ENCODE measurements at places on chromosomes 13 and 19.

- DNase-seq: no peak
These were observed 31.8 kb downstream of the TPP2 start for GRCh38 chr13:102628559-102628958.

- no peak for DNase-seq
These were observed 106.0 kb downstream of the USP12 start for GRCh38 chr13:27065582-27065981.

DNA sequence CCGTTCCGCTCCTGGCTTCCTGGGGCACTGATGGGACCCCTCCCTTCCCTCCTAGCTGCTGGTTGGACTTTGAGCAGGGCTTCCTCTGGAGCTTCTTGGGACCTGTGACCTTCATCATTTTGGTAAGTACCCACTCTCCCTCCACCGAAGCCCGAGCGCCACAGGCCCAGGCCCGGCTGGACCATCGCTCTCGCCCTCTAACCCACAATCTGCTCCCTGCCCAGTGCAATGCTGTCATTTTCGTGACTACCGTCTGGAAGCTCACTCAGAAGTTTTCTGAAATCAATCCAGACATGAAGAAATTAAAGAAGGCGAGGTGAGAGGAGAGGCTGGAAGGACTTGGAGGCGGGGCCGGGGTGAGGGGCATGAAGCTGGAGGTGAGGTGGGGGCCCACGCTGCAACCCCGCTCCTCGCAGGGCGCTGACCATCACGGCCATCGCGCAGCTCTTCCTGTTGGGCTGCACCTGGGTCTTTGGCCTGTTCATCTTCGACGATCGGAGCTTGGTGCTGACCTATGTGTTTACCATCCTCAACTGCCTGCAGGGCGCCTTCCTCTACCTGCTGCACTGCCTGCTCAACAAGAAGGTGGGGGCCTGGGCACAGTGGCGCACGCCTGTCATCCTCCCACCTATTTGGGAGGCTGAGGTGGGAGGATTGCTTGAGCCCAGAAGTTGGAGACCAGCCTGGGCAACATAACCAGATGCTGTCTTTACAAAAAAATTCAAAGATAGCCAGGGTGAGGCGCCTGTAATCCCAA, 12.3 kb downstream of the DDX39A start:
- DNase-seq: no peak

DNA sequence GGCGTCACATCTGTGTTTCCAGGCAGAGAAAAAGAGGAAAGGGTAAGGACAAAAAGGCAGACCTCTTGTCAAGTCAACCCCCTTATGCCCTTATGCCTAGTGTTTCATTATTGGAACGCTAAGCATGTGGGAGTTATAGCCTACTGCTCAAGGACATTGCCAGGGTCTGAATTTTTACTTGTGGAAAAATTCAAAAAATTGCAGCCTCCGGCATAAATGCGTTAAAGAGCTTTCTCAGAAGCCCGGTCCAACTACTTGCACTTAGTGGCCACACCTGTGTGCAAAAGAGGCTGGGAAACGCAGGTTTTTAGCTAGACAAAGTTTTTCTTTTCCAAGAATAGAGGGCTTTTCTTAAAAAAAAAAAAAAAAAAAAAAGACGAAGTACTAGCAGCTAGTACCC, 139.8 kb downstream of the DPF1 start:
- DNase-seq: no peak

DNA sequence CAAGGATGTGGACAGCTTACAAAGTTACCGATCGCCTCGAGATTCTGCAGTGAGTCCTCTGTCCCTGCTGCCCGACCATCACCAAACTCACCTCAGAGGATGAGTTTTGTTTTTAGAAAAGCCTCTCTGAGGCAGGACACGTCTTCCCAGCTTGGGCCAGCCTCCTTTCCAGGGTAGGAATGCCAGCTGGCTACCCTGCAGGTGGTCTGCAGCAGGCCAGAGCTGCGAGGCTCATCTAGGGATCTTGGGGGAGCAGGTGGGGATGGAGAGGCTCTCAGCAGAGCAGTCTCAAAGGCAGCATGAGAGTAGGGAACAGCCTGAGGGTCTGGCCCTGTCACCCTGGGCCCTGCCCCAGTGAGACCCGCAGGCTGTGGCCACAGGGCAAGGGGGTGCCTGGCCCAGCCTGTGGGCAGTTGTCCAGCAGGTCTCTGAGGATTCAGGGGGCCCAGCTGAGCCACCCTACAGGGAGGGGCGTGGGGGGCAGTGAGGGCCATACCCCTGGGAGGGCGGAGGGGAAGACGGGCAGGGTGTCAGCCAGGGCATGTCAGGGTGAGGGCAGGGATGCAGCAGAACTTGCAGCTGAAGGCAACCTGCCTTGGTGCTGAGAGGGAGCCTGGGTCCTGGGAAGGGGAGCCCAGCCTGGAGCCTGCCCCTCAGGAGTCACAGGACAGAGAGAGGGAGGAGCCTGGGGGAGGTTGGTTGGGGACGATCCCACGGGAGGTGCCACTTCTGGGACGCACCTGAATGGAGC, 57.3 kb upstream of the TPM4 start:
- no peak for DNase-seq

- no peak for DNase-seq
These were observed 372.8 kb downstream of the GPC5 start for GRCh38 chr13:91771229-91771628.

GRCh38 chr13:41944635-41945397, 16.1 kb downstream of the VWA8 start:
- no peak for DNase-seq

GRCh38 chr19:18415178-18415867, 3.9 kb upstream of the SSBP4 start:
- DNase-seq: no peak

GRCh38 chr13:110554946-110555345, 6.6 kb downstream of the RAB20 start:
- DNase-seq: no peak

- no peak for DNase-seq
These were observed 4.7 kb downstream of the IFT88 start for GRCh38 chr13:20571676-20572075.

- DNase-seq: no peak
These were observed 42.2 kb upstream of the SERP2 start for GRCh38 chr13:44331446-44331845.

DNA sequence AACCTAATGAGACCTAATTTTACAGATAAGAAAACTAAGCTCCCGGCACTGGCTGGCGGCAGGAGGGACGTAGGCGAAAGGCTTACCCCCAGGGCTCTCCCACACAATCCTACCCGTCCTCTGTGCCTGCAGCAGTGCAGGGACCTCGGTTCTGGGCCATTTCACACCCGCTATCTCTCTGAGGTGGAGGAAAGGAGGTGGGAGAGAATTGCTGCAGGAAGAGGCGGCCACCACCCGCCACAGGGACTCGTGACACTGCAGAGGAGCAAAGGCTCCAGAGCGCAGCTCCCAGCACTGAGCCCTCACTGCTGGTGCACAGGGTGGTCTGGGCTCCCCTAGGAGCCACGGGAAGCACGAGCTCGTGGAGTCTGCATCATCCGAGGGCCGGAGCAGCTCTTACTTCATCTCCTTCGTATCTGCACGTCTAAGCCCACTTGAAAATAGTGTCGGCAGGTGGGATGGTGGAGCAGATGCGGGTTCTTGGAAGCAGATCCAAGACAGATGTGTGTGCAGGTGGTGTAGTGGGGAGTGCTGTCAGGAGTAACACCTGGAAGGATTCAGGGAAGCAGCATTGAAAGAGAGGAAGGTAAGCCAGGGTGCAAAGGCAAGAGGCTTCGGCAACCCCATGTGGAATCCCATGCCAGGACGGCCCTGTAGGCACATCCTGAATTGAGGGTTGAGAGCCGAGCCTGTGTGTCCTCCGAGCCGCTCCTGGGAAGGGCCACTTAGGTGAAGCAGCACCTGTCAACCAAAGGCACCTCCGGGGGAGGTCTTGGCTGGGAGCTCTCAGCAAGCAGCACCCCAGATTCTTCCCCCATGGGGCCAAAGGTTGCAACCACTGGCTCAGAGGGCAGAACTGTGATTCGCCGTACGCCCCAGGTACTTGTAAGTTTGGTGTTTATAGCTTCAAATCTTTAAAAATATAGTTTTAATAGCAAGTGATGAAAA, 115.8 kb upstream of the SPACA7 start:
- no peak for DNase-seq

- no peak for DNase-seq
These were observed 15.4 kb downstream of the ZNF570 start for GRCh38 chr19:37484406-37485168.

DNA sequence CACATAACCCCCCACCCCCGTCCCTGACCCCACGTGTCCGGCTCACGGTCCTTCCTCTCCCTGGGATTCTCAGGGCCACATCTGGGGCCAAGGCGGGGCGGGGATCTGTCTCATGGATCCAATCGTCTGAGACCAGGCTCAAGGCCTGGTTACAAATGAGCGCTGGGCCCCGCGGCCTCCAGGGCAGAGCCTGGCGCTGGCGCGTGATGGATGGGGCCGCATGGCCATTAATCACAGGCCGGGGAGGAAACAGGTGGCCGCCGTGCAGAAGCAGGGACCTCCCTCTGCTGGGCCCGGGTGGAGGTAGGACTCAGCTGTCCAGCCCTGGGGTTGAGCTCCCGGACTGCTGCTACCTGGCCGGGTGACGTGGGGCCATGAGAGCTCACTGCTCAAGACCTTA, 5.8 kb upstream of the TLE5 start:
- no peak for DNase-seq

- DNase-seq: no peak
These were observed 7.2 kb upstream of the PABPC3 start for GRCh38 chr13:25088562-25089221.

DNA sequence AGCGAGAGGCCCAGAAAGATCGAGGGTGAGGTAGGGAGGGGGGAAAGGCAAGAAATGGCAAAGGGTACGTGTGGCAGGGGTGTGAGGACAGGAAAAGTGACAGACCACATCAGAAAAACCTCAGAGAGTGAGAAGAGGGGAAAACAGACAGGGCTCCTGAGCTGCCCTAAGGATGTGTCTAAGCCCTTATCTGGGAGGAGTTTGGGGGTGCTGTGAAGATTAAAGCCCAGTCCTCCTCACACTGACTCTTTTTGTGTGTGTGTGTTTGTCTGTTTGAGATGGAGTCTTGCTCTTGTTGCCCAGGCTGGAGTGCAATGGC, 703 bp upstream of the PTH2 start:
- no peak for DNase-seq

DNA sequence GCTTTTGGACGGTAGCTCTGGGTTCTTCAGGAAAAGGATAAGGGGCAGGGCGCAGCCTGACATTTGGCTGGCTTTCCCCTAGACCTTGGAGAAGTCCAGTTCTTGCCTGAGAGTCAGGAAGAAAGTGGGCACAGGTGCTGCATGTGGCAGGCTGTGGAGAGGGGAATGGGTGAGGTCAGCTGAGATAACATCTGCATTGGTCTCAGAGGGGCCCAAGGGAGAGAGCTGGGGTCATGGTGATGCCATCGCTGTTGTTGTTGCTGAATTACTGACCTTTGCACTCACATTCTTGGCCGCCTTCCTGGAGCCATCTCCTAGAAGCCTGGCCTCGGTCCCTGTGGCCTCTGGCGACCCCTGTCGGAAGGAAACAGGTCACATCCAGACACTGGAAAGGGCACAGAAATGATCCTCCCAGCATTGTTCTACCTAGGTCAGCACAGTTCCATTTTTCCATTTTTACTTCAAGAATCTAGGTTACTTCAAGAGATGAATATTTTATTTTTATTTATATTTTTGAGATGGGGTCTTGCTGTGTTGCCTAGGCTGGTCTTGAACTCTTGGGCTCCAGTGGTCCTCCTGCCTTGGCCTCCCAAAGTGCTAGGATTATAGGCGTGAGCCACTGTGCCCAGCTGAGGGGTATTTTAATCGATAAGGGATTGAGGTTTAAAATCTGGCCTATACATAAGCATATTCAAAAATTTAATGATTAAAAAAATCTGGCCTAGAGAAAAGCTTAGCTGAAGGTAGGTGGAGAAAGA, 6.5 kb upstream of the LIPE start:
- no peak for DNase-seq

- DNase-seq: no peak
These were observed 256.3 kb downstream of the B3GLCT start for GRCh38 chr13:31456056-31456455.

DNA sequence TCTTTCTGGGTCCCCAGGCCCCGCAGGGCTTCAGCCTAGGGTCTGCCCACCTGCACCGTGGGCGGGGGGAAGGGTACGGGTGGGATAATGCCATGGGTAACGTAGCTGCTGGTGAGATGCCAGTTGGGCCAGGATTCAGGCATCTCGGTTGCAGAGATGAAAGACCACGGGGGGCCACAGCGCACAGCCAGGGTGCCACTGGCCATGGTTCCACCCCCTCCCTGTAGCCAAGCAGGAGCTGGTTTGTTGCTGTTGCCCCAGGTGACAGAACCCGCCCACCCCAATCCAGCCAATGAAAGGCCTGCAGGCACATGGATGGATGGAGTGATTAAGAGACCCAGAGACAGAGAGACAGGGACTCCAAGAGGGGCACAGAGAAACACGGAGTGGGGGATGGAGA, 1.0 kb upstream of the CGB7 start:
- DNase-seq: no peak

GRCh38 chr13:38686577-38687245, at the start of gene FREM2:
TSS of gene FREM2 (plus strand) at chr13:38687077. CDS start at chr13:38687345, 268 bp downstream.
- DNase-seq: peak; percentile 37

GRCh38 chr13:19818223-19818842, 35.6 kb upstream of the PSPC1 start:
- no peak for DNase-seq

DNA sequence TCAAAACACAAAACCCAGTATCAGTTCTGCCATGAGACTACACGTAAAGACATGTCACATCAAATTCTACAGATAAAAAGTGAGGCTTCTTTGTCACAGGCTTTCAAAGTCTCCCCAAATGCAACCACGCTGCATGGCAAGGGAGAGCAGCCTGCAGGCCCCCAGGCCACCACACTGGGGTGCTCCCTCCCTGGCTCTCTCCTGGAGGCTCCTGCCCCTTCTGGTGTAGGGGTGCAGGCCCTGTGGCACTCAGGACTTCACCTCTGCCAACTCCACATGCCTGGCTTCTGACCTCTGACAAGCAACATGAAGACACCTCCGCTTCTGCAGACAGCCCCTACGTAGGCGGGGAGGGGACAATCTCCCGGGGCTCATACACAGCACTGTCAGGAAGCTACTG, 14.3 kb downstream of the AKAP8 start:
- DNase-seq: no peak

Measured in NCI-H524 treated with DMSO at 0.1 percent for 48 hours (cell line).